Smooth muscle cell of the brain vasculature (primary cell): ENCODE measurements at places on chromosomes 3 and 15.

DNA sequence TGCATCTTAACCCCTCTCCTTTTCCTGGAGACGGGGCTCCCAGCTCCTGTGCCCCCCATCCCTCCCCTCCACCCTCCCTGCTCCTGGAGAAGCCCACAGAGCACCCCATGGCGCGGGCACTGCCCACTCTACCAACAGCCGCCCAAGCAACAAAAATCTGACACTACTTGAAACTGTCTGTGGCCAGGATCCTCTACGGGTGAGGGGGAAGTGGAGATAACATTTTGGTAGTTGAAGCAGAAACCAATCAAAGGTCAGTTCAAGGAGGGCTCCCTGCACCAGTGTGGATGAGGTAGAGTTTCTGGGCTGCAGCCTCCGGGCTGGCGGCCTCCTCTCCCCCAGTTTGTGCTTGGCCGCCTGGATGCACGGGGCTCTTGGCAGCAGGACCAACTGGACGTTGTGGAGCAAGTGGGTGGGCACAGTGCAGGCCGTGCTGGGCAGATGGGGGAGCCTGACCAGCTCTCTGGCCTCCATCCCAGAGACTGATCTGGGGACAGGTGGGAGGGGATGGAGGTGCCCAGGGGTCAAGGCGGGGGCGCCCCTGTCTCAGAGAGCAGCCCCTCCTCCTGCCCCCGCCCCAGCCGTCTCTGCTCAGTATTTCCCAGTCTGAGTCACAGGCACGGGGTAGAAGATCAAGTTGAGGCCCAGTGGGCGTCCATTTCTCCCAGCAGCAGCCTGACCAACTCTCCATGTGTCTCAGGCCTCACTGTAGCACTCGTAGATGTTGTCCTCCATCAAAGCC lies 12.8 kb downstream of the H1-8 start:
- no peak for DNase-seq

- no peak for DNase-seq
Observed at GRCh38 chr15:89378296-89379151, 43.9 kb upstream of the POLG start.

DNA sequence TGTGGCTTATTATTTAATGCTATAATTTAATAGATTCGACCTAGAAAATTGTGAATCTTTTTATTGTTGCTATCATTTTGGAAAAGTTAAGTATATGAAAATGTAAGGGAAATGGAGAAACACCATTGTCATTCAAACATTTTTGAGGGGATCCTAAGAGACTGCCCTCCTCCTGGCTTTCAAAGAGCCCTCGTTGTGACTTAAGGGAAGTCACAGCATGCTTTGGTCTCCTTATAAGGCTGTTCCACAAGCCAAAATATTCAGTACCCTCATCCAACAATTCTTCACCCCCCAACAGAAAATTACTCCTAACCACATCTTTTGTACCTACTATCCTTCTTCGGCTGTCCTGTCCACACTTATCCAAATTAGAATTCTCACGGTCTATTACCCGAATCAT lies 140.2 kb downstream of the GBE1 start:
- DNase-seq, result no peak

DNA sequence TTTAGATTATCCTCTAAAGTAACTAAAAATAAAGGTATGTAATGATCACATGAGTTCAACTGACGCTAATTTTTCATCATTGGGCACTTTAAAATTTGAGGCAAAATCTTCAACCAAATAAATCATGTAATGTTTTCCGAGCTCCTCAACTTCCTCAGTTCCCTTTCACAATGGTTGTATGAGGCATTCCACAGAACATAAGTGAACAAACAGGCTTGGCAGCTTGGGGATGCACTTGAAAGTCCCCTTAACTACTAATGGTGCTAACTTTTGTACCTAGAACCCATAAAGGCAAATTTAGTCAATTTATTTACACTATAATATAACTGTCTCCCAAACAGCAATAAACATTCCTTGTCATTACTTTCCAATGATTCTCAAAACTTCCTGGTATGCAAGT lies 1137.9 kb downstream of the ROBO2 start:
- no peak for DNase-seq

- no peak for DNase-seq
Observed at GRCh38 chr15:69299943-69300588, 1.4 kb downstream of the PAQR5 start.

DNA sequence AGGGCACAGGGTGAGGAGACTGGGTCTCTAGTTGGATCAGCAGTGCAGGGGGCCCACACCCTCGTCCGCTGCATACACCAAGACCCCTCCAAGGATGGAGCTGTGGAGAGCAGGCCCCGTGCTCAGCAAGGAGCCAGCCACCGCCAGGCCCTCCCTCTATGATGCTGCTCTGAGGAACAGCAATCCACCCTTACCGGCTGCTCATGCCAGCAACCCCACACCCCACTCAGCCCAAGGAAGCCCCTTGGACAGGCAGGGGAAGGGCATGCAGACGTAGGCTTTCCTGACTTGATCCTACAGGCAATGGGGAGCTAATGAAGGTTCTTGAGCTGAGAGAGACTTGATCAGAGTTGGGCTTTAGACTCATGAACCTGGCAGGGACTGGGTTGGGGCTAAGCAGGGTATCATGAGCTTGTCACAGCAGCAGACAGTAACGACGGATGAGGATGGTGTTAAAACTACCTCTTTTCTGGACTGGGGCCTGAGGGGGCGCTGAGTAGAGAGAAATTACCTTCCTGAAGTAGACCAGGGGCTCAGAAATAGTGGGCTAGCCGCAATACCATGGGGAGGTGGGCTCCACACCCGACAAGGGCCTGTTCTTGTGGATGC lies 50.5 kb upstream of the FGD5 start:
- DNase-seq, result no peak

- DNase-seq, result no peak
Observed at GRCh38 chr3:74621581-74621980, 7.1 kb upstream of the CNTN3 start.

GRCh38 chr15:100309109-100310040 lies 32.4 kb downstream of the ADAMTS17 start:
- DNase-seq, result no peak

GRCh38 chr3:135018149-135018923 lies 223.3 kb downstream of the EPHB1 start:
- no peak for DNase-seq

DNA sequence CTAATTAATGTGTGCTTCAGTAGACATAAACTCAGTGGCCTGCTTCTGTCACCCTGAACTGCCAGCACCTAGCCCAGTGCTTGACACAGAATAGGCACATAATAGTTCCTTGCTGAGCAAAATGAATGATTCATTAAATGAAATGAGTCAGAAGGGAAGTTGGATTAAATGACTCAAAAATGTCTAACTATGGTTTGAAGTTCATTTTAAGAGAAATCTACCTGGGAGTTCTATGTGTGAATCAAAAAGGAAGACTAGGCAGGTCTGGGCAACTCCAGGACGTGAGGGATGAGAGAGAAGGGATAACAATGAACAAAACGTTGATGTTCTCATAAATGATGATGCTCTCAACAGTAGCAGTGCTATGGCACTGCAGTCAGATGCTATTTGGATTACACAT lies 175.0 kb downstream of the CFAP20DC start:
- no peak for DNase-seq

DNA sequence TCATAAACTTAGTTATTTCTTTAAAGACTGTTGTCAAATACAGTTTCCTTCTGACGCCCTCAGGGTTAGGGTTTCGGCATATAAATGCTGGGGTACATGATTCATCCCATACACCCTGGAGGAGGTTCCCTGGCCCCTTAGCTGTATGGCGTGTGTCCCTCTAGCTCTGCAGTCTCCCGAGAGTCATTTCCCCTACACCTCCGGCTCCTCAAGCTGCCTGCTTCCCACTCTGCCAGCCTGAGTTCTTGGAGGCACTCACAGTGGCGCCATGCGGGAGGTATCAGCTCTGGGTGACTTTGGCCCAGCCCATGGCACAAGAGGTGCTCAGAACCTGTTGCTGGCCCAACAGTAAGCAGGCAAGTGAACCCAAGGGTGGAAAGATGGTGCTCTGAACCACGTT lies 70.2 kb upstream of the TRPM1 start:
- no peak for DNase-seq

- no peak for DNase-seq
Observed at GRCh38 chr15:29097971-29098370, 171.7 kb downstream of the NSMCE3 start.

- no peak for DNase-seq
Observed at GRCh38 chr3:129343643-129344360, 65.1 kb downstream of the HMCES start.
